T-helper 17 cell (primary cell): ENCODE measurements at places on chromosomes 3 and 15.

- H3K27ac ChIP-seq, result no peak overlapping the region
- H3K27me3 ChIP-seq, result peaks cover 16% of the 10 kb centered on the region
- H3K4me3 ChIP-seq, result no peak overlapping the region
- peaks cover 2% of the 10 kb centered on the region for H3K36me3 ChIP-seq
- H3K4me1 ChIP-seq, result peaks cover 6% of the 10 kb centered on the region
- DNase-seq, result no peak
These were observed 47.3 kb downstream of the HES1 start for GRCh38 chr3:194183271-194183670.

DNA sequence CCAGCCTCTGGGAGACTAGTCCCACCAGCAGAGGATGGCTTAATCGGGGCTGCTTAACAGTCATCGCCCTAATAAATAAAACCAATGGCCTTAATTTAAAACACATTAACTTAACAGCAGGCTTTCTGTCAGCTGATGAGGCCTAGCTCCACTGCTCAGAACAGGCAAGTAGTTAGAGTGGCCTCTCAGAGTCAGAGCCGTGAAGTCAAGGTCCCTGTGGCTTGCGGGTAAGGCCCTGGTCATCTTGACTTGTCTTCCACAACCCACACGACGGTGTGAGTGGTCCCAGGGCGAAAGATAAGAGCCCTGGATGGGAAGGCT is 11.8 kb downstream of the XXYLT1 start:
- no peaks in the 10 kb centered on the region for H3K27me3 ChIP-seq
- H3K27ac ChIP-seq, result peak overlapping the region; percentile 88
- no peak for DNase-seq

DNA sequence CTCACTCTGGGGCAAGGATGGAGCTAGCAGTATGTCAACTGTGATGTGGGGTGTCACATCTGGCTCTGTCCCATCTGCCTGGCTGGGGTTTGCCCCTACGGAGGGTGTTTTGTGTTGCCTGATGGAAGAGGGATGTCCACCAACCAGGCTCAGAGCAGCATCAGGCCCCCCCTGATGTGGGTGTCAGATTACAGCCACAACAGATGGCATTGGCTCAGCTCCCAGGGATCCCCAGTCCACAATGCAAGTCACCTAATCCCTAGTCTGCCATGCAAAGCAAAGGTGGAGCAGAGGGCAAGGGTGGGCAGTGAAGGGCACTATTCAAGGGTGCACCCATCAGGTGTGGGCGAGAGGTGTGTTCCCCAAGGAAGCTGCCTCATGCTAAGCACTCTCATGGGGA is 48.9 kb upstream of the AMOTL2 start:
- H3K27ac ChIP-seq, result no peak overlapping the region
- no peaks in the 10 kb centered on the region for H3K36me3 ChIP-seq
- no peak overlapping the region for H3K4me3 ChIP-seq
- peaks cover 24% of the 10 kb centered on the region for H3K27me3 ChIP-seq
- DNase-seq, result no peak

- DNase-seq, result no peak
- H3K4me3 ChIP-seq, result no peak overlapping the region
- no peak overlapping the region for H3K27ac ChIP-seq
- no peaks in the 10 kb centered on the region for H3K36me3 ChIP-seq
- H3K27me3 ChIP-seq, result no peaks in the 10 kb centered on the region
- peaks cover 3% of the 10 kb centered on the region for H3K4me1 ChIP-seq
These were observed 7.5 kb upstream of the OPA1 start for GRCh38 chr3:193585530-193585929.

DNA sequence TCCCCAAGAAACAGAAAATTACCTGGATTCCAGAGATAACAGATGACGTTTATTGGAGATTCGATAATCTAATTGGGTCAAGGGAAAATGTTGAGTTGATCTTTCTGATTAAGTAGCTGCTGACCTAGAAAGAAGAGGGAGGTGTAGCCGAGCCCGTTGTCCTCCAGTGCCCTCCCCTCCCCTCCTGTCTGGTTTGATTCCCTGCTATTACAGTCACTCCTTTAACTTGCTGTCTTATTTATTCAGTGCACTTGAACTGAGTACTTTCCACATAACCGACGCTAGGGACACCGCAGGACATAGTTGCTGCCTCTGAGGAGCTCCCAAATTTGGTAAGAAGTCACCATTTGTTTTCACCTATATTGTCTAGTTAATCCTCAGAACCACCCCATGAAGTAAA is 103.7 kb downstream of the AQP9 start:
- peaks cover 12% of the 10 kb centered on the region for H3K27me3 ChIP-seq
- H3K4me3 ChIP-seq, result no peak overlapping the region
- no peak overlapping the region for H3K27ac ChIP-seq
- no peak for DNase-seq
- H3K4me1 ChIP-seq, result no peaks in the 10 kb centered on the region

DNA sequence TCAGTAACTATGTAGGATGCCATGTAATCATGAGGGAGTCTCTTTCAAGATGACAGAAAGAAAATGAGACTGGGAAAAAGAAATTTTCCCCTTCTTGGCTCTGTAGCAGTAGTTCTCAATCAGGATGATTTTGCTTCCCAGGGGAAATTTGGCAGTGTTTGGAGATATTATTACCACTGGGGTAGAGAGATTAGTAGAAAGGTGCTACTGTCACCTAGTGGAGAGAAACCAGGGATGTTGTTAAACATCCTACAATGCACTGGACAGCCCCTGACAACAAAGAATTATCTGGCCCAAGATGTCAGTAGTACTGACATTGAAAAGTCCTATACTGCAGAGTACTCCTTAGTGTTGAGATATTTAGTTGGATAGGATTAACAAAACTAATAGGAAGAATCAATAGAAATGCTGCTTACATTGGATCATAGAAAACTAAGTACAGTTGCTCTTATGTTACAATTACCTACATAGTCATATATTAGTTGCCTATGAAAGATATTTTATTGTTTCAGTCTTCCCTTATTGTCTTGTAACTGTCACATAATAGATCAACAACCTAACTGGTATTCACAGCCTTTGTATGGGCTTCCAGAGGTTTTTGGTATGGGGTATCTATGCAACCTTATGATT is 433.3 kb downstream of the RAP2B start:
- no peaks in the 10 kb centered on the region for H3K27me3 ChIP-seq
- H3K36me3 ChIP-seq, result no peaks in the 10 kb centered on the region
- H3K4me1 ChIP-seq, result peaks cover 6% of the 10 kb centered on the region

DNA sequence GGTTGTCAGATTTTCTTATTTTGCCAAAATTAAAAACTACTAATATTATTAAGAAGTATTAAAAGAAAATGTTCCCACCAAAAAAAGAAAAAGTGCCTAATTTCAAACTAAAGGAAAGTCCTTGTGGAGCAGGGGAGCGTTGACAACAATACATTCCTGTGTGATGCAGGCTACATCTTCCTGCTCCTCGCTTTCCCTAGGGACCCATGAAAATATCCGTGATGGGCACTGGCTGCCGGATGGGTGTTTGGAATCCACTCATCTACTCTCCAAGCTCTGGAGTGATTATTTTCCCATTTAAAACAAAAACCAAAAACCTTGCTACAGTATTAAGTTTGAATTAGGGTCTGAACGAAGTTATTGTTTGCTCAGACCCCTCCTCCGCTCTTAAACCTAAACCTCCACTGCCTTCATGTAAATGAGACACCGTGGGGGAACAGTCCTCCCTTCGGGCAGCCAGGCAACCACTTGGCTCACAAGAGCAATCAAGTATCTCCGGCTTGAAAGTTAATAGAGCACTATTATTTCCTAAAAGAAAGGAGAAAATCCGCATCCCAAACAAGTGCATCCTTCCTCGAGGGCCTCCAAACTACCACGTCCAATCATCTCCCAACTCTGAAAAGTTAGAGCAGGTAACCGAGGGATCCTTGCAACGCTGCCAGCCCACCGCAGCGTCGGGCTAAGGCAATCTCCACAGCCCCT is 1.5 kb downstream of the ITGB5 start:
- H3K36me3 ChIP-seq, result peaks cover 3% of the 10 kb centered on the region
- H3K4me3 ChIP-seq, result peak overlapping the region; percentile 85
- peaks cover 51% of the 10 kb centered on the region for H3K27me3 ChIP-seq
- H3K4me1 ChIP-seq, result peaks cover 8% of the 10 kb centered on the region

GRCh38 chr3:94405258-94406035 is 342.6 kb downstream of the NSUN3 start:
- no peaks in the 10 kb centered on the region for H3K36me3 ChIP-seq
- no peak overlapping the region for H3K4me3 ChIP-seq
- DNase-seq, result no peak
- H3K4me1 ChIP-seq, result no peaks in the 10 kb centered on the region
